ENCODE measurements at places on chromosomes 16 and 17. TPM values are rescaled to one million over a fixed set of nuclear protein-coding genes. Genes with fewer than 3 reads are reported as not detected.

DNA sequence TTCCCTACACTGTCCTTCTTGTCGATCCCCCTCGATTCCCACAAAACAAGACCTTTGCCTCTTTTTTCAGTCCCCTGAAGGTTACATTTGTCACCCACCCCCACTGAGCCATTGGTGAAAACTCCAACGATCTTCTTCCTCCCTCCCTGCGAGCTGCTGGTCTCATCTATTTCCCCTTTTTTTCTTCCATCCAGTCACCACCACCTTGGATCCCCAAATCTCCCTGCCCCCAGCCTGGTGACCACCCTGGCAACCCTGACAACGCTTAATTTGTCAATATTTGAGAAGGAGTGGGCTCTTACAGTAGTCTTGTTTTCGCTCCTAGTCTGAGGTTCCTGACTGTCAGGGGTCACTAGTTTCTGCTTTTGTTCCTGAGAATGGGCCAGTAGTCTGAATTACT, 62.9 kb downstream of the SMPD3 start:
- no peak overlapping the region for H3K4me3 ChIP-seq
- peaks cover 5% of the 10 kb centered on the region for H3K4me1 ChIP-seq
- DNase-seq: no peak
- H3K27me3 ChIP-seq: no peaks in the 10 kb centered on the region

GRCh38 chr16:84643180-84643583, 5.1 kb upstream of the KLHL36 start:
- DNase-seq: no peak
- H3K4me3 ChIP-seq: no peak overlapping the region
- no peaks in the 10 kb centered on the region for H3K27me3 ChIP-seq
- no peaks in the 10 kb centered on the region for H3K36me3 ChIP-seq

DNA sequence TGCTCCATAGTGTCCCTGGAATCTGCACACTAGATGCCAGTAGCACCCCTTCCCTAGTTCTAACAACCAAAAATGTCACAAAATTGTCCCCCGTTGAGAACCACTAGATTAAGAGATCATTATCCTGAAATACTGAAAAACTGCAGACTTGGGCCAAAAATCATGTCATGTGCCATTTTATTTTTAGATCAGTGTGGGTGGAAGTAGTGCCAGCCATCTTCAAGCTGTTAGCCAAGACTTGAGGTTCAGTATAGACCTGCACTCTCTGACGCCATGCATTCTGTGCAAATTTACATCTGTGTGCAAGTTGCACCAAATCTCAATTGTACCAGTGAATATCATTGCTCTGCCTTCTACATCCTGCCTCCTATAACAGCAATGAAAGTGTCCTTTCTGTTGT, 31.5 kb upstream of the NOL11 start:
- no peaks in the 10 kb centered on the region for H3K4me1 ChIP-seq
- peaks cover 8% of the 10 kb centered on the region for H3K36me3 ChIP-seq
- no peak for DNase-seq

The ACE gene
- 56.7 TPM for total RNA-seq

DNA sequence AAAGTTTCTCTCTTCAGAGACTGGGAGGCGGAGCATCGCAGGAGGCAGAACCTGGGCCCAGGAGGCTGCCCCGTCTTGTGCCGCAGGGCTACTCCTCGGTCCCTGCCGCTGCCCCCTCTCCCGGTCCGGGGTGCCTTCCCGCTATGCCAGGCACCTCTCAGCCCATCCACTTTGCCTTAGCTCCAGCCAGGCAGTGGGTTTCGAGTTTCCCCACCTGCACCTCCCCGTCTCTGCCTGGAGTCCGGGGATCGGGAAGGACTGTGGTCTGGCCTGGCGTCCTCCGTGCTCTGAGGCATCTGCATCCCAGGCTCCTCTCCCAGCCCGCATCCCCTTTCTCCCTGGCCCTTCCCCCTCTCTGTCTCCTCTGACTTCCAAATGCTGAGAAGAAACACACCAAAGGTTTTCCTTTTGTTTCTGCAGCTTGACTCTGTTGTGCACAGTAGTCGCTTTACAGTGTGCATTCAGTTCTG, 26.8 kb upstream of the PIK3R6 start:
- no peak overlapping the region for H3K4me3 ChIP-seq
- H3K4me1 ChIP-seq: peaks cover 54% of the 10 kb centered on the region
- H3K36me3 ChIP-seq: peaks cover 67% of the 10 kb centered on the region
- no peak overlapping the region for H3K27ac ChIP-seq

GRCh38 chr17:10120109-10120485, 78.3 kb downstream of the GAS7 start:
- H3K4me3 ChIP-seq: no peak overlapping the region
- H3K27ac ChIP-seq: no peak overlapping the region
- H3K36me3 ChIP-seq: no peaks in the 10 kb centered on the region
- DNase-seq: no peak
- H3K27me3 ChIP-seq: no peaks in the 10 kb centered on the region

The DPEP1 gene
- total RNA-seq: not detected

The SLC16A13 gene
- total RNA-seq: 13.1 TPM

DNA sequence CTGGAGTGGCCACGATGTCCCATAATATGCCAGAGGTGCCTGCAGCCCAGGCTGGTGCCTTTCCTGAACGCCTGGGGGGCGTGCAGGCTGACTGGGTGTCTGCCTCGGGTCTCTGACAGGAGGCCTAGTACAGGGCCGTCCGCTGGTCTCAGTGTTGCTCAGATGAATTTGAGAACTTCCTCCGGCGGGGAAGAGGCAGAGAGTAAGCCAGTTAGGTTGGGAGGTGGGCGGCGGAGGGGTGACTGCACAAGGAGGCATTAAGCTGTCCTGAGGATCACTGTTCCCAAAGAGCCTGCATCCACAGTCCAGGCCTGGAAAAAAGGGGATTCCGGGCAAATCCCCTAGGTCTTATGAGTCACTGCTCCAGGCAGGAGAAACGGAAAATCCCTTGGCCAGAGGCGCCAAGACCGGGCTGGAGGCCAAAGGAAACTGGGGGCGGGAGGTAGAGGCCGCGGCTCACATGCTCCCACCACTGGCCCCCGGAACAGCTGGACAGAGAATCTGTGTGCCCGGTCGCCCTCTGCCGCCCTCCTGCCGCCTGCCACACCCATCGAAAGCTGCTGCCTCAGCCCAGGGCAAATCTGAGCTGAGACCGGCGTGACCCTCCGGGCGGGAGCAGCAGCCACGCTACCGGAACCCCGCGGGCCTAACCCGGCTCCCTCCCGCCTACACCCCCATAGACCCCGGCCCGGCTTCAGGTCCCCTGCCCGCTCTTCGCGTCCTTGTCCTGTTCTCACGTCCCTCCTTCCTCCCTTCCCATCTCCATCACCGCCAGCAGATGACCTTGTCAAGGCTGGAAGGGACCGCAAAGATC, 1.2 kb downstream of the TRIM47 start:
- H3K4me3 ChIP-seq: peak overlapping the region; percentile 76
- peaks cover 64% of the 10 kb centered on the region for H3K4me1 ChIP-seq
- DNase-seq: peak; percentile 21
- H3K36me3 ChIP-seq: no peaks in the 10 kb centered on the region

DNA sequence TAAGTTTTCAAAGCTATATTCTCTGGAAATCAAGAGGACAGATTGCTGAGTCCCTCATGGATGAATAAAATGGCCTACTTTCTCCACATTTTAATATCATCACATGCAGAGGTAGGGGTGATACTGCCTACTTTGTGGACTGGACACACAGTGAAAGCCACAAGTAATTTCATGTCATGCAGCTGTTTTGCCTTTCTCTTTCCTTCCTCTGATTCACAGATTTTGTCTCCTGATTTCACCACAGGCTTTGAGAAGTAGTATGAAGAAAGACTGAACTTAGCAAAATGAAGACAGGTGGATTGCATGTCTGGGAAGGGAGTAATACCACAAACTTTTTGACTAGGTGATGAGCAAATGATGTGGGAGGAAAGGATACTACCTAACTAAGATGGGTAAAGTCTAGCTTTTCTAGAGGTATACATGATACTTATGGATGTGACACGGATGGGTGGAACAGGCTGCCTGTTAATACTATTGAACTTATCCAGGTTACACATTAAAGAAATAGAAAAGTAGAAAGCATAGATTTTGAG, 478.4 kb upstream of the GOT2 start:
- no peak overlapping the region for H3K4me3 ChIP-seq
- H3K27ac ChIP-seq: no peak overlapping the region
- no peak for DNase-seq
- H3K4me1 ChIP-seq: no peaks in the 10 kb centered on the region

The STXBP4 gene
- total RNA-seq: 11.1 TPM

GRCh38 chr17:57875290-57876022, 25.6 kb upstream of the MRPS23 start:
- no peaks in the 10 kb centered on the region for H3K36me3 ChIP-seq
- H3K4me1 ChIP-seq: peaks cover 22% of the 10 kb centered on the region
- H3K27me3 ChIP-seq: peaks cover 3% of the 10 kb centered on the region
- no peak overlapping the region for H3K4me3 ChIP-seq
- no peak for DNase-seq

DNA sequence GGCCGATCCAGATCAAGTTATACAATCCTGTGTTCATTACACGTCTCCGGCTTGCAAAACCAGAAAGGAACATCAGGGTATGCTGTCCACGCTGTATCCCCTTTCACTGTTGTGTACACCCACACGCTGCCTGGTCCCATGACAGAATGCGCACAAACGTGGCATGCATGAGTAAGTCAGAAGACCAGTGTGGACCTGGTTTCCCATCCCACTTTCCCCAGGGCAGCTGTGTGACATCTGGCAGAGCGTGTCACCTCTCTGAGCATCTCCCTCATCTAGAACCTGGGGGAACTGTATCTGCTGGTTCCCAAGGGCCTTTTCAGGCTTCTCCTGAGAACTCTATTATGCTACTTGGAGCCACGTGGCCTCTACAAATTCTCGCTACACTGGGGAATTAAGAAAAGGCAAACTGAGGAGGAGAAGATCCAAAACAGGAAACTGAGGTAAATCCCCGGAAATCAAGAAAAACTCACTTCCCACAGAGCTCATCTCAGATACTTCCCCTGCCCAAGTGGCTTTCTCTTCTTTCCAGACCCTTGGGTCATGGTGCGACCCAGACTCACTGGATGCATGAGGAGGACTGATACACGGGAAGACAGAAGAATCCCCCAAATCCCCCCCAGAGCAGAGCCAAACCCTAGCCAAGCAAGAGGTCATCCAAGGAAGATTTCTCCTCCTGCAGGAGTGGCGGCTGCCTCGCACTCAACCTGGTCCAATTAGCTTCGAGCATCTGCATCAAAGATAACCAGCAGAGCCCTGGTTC, 139.3 kb downstream of the GAS7 start:
- no peaks in the 10 kb centered on the region for H3K36me3 ChIP-seq
- no peak for DNase-seq
- no peaks in the 10 kb centered on the region for H3K4me1 ChIP-seq
- H3K27ac ChIP-seq: no peak overlapping the region
- H3K4me3 ChIP-seq: no peak overlapping the region

The ACSF2 gene
- total RNA-seq: 20.8 TPM

DNA sequence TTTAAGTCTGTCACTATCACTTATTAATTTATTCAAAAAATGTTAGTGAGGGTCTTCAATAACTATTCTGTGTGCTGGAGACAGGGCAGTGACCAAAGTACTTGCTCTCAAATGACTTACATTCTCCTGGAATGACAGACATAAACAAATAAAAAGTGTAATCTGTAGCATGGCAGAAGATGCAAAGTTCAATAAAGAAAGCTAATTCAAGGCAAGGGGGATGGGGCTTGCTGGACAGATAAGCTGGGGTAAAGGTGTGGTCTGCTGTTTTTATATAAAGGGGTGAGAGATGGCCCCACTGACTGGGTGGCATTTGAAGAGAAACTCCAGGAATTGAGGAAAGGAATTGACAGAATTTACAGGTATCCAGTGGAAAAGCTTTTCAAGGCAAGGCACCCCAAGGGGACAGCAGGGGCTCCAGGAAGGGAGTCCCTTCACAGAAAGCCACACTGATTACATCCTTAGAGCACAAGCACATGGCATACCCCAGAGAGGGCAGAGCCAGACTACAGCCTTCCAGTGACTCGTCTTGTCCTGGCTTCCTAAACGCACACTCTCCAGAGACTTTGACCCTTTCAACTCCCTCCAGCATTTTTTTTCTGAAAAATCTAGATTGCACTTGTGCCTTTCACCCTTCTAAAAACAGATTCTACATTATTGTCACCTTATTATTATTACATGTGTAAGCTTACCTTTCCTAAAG, 123.7 kb upstream of the HS3ST3A1 start:
- H3K27me3 ChIP-seq: no peaks in the 10 kb centered on the region
- H3K4me1 ChIP-seq: no peaks in the 10 kb centered on the region
- H3K4me3 ChIP-seq: no peak overlapping the region
- H3K27ac ChIP-seq: no peak overlapping the region
- DNase-seq: no peak

The TBX4 gene
- not detected for total RNA-seq

- H3K4me3 ChIP-seq: no peak overlapping the region
- DNase-seq: no peak
- no peak overlapping the region for H3K27ac ChIP-seq
- no peaks in the 10 kb centered on the region for H3K36me3 ChIP-seq
Measured at GRCh38 chr17:801660-802059, 19.5 kb downstream of the MRM3 start.

The KRTAP4-5 gene
- total RNA-seq: not detected

The LLGL1 gene
- total RNA-seq: 20.5 TPM

GRCh38 chr17:7707446-7707845, 2.4 kb downstream of the EFNB3 start:
- no peak overlapping the region for H3K27ac ChIP-seq
- DNase-seq: no peak
- H3K27me3 ChIP-seq: peaks cover 30% of the 10 kb centered on the region
- no peak overlapping the region for H3K4me3 ChIP-seq
- no peaks in the 10 kb centered on the region for H3K36me3 ChIP-seq

The TM4SF5 gene
- not detected for total RNA-seq

DNA sequence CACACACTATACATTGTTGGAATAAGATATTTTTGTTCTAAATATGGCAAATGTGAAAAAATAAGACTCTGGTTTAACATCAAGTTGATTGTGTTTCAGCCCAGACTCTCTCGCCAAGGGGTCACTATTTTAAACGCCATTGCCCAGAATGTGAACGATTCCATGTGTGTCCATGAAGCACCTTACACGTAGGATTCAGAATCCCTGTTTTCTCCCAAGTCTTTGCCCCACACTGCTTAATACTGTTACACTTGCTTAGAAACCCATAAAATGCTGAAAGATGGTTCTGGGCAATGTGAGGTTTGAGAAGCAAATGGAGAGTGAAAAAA, 7.7 kb downstream of the HS3ST3B1 start:
- peaks cover 81% of the 10 kb centered on the region for H3K4me1 ChIP-seq
- peak overlapping the region; percentile 52 for H3K4me3 ChIP-seq
- H3K27ac ChIP-seq: peak overlapping the region; percentile 47
- no peaks in the 10 kb centered on the region for H3K27me3 ChIP-seq

The ENPP7 gene
- 0.20 TPM for total RNA-seq

Measured in CD4-positive, alpha-beta memory T cell (primary cell).